ENCODE measurements at places on chromosomes 2 and 18. TPM values are rescaled to one million over a fixed set of nuclear protein-coding genes. Genes with fewer than 3 reads are reported as not detected.
A peak's percentile ranks its signal among the peaks of the same experiment; 100 is the strongest.

DNA sequence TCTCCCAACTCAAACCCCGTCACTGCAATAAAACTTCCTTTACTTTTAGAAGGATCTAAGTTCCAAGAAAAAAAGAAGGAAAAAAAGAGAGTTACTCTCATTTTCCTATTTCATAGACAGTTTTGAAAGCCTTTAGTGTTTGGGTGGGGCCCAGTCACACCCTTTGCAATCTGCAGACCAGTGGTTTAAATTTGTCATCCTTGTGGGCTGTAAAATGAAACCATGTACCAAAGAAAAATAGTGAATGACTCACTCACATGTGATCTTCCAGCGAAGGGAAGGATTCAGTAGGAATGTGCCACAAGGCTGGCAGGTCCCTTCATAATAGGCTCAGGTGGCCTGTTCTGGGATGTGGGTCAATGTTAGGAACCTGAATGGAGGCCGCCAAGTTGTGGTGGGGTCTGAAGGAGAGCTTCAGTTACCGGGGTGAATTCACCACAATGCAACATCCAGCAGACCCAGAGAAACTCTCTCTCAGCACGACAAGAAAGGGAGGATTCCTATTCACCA, 28.3 kb downstream of the ANXA4 start:
- peak overlapping the region; percentile 13 for H3K4me3 ChIP-seq
- H3K27ac ChIP-seq = peak overlapping the region; percentile 79
- no peaks in the 10 kb centered on the region for H3K36me3 ChIP-seq
- peaks cover 7% of the 10 kb centered on the region for H3K4me1 ChIP-seq
- no peaks in the 10 kb centered on the region for H3K27me3 ChIP-seq

- H3K4me3 ChIP-seq = peak overlapping the region; percentile 1
- H3K4me1 ChIP-seq = no peaks in the 10 kb centered on the region
- no peaks in the 10 kb centered on the region for H3K27me3 ChIP-seq
- H3K36me3 ChIP-seq = no peaks in the 10 kb centered on the region
- peak overlapping the region; percentile 32 for H3K27ac ChIP-seq
These were observed 83.7 kb upstream of the GALNT5 start for GRCh38 chr2:157173740-157174184.

The PCARE gene
- not detected for total RNA-seq

The PPM1G gene
- 24.7 TPM for total RNA-seq

The RANBP2 gene
- 15.5 TPM for total RNA-seq

The CDH7 gene
- not detected for total RNA-seq

All from ascending aorta (tissue), 2 donors.